AML-193 (cell line): ENCODE measurements at places on chromosomes 6 and 20.

GRCh38 chr20:62921119-62921687 is 5.1 kb downstream of the DIDO1 start:
- DNase-seq, result peak; percentile 30

- DNase-seq, result no peak
Measured at GRCh38 chr6:86193821-86194220, 551.1 kb upstream of the SYNCRIP start.

- DNase-seq, result no peak
Measured at GRCh38 chr6:11970114-11970513, 42.0 kb upstream of the HIVEP1 start.

- no peak for DNase-seq
Measured at GRCh38 chr6:6678811-6679210, 90.3 kb downstream of the LY86 start.

- no peak for DNase-seq
Measured at GRCh38 chr20:2564406-2564805, 28.0 kb downstream of the TMC2 start.

DNA sequence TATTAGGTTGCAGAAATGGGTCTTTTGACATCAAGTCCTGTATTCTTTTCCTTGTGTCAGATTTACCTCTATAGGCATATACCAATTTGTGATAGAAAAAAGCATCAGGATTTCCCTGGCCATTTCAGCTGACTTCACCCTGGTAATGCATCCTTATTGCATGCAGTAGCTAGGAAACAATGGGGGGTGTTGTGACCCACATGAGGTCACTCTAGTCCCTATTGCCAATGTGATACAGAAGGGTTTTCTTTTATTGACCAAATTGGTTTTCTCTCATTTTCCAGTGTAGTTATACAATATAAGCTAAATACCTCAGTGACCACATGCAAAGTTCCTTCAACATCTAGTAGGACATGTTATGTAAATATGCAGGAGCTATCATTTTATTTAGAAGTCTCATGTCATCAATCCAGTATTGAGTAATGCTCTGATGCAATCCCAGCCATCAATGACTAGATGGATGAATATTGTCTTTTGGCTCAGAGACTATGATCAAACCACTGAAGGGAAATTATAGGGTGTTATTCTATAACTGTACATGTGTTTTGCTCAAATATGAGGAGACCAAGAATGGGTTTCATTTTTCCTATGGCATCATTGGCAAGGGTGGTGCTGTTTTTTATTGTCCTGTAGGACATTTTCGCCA is 177.7 kb downstream of the KLHL32 start:
- DNase-seq, result no peak

DNA sequence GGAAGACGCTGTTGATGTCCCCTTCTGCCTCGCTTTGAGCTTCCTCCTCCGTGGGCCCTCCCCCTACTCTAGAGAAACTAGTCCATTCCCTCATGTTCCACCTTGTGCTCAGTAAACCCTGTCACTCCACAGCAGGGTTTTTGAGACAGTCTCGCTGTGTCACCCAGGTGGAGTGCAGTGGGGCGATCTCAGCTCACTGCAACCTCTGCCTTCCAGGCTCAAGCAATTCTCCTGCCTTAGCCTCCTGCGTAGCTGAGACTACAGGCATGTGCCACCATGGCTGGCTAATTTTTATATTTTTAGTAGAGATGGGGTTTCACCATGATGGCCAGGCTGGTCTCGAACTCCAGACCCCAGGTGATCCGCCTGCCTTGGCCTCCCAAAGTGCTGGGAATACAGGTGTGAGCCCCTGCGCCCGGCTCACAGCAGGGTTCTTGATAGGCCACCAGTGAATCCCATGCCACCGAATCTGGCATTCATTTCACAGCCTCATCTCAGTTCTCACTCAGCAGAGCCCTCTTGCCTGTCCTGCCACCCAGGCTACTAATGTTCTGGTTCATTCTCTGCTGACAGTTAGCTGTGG is 36.0 kb downstream of the PANK2 start:
- DNase-seq, result no peak

DNA sequence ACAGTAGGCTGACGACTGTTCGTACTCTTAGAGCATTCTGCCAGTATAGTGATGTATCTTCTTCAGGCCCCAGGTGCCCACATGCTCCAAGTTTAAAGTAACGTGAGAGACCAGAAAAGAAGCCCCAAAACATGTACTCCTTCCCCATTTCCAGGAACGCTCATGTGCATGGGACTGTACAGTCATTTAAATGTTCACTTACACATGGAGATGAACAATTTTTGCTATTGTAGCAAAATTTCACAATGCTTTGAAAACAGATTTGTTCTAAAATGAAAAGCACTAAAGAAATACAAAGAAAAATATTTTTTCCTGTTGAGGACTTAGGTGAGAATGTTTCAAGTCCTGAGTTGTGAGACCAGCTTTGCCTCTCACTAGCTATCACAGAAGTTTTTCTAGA is 269.3 kb upstream of the PRDM1 start:
- no peak for DNase-seq

GRCh38 chr20:58650181-58650775 is 805 bp upstream of the STX16 start:
- DNase-seq, result no peak

GRCh38 chr6:43962458-43962857 is 164.8 kb downstream of the MRPL14 start:
- DNase-seq, result no peak

- no peak for DNase-seq
Measured at GRCh38 chr6:89985751-89986493, 91.7 kb downstream of the GJA10 start.

GRCh38 chr6:138245751-138246150 is 27.5 kb upstream of the PBOV1 start:
- DNase-seq, result no peak

DNA sequence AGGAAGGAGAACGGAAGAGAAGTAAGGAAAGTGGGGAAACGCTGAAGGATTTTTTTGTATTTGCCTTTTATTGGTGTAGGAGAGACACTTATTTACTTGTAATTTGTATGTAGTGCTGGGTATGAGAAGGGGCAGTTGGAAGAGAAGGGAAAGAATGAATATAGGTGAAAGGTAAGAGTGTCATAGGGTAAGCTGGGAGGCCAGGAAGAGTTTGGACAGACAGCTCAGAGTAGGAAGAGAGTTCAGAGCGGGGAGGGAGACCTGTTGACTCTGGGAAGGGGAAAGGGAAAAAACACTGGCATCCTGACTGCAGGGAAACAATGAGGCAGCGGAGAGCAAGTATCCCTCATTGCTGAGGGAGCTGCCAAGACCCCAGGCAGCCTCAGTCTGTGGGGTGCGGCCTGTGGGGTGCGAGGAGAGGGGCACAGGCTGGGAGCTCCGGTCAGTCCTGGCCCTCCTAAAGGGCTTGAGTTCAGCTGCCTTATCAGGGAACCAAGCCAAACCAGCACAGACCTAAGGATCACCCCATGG is 3.1 kb downstream of the TRAF3IP2 start:
- no peak for DNase-seq

GRCh38 chr20:48626938-48627736 is 200.7 kb downstream of the PREX1 start:
- DNase-seq, result no peak

DNA sequence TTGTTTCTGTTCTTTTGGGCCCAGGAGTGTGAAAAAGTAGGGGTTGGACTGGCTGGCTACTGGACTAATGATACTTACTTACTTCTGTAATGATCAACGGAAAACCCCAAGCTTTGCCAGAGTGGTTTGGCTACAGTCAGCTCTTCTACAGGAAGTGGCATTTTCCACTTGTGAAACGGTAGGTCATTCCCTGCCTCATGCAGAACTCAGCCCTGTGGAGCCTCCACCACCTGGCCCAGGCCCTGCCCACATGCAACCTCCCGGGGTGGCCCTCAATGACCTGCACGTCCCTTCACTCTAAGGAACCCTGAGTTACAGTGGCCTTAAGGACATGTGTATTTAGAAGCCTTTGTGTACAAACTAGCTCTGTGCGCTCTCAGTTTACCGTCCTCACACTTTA is 140.4 kb downstream of the DTNBP1 start:
- DNase-seq, result no peak

- no peak for DNase-seq
Measured at GRCh38 chr6:108242721-108243120, 18.1 kb downstream of the SNX3 start.

DNA sequence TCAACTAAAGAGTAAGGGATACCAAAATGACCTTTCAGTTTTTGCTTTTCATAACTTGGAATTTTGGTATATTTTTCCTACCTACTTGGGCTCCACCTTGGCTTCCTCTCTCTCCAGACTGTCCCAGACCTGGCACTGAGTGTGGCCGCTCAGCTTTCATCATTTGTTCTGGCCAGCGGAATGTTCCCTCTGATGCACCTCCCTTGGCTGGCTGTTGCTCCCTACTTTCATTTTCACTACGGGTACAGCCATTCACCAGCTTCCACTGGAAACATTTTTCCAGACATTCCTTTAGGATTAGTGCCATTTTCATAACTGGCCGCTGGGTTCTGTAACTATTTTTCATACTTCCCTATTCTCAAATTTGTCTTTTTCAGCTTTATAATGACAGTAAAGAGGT is 487.4 kb downstream of the TENT5A start:
- DNase-seq, result no peak

GRCh38 chr6:161135695-161136591 is 137.9 kb downstream of the AGPAT4 start:
- no peak for DNase-seq

- DNase-seq, result no peak
Measured at GRCh38 chr20:43532416-43533055, 25.0 kb downstream of the L3MBTL1 start.

DNA sequence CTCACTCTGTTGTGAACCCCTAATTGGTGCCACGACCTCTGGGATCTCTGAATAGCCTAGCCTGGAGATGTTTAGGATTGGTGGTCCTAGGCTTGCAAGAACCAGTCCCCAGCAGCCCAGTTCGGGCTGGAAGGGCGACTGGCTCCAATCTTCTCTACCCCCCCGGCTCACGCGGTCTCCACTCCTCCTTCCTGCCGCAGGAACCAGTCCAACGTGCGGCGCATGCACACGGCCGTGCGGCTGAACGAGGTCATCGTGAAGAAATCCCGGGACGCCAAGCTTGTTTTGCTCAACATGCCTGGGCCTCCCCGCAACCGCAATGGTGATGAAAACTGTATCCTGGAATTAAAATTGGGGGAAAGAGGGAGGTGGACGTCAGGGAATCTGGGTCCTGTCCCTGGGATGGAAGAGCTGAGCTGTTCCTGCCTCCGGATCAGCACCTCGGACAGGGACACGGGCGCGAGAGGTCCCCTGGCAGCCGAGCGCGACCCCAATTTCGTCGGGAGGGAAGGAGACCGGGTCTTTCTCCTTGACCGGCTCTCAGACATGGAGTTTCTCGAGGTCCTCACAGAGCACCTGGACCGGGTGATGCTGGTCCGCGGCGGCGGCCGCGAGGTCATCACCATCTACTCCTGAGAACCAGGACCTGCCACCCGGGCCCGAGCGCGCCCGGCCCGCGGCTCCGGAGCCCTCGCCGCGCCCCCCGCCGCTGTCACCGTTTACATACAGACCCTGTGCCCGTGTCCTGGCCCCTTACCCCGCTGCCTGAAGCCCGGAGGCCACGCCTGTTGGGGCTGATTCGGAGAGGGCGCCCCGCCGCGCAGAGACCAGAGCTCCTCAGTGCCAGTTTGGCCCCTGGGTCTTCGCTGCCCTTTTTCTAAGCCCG is 28.2 kb downstream of the SLC12A5 start:
- no peak for DNase-seq

DNA sequence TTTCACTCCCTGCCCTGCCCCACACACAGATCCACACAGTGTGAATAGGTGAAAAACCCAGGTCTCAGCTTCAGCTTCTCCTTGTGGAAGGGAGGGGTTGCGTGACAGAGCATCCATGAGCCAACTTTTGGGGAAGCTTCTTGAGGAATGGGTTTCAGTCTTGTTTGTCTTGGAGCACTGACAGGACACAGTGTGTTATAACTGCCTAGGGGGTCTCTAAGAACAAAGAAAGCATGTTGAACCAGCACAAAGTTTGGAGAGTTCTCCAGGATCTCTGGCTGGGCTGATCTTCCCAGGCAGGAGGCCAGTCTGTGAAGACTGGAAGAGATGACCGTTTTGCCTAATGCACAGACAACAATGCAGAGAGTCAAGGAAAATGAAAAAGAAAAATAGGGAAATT is 164.5 kb downstream of the COL12A1 start:
- no peak for DNase-seq

DNA sequence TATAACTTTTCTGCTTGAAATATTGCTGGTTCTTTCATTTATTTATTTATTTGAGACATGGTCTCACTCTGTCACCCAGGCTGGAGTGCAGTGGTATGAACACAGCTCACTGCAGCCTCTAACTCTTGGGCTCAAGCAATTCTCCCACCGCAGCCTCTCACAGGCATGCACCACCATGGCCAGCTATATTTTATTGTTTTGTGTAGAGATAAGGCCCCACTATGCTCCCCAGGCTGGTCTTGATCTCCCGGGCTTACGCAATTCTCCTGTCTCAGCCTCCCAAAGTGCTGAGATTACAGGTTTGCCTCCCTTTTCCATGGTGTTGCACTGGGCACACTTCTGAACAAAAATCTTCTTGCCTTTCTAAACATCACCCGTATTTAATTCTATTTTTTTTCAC is 39.1 kb upstream of the RNGTT start:
- no peak for DNase-seq

GRCh38 chr6:137049095-137049494 is 4.3 kb upstream of the IL20RA start:
- DNase-seq, result no peak

- DNase-seq, result no peak
Measured at GRCh38 chr6:66731310-66731709, 1024.3 kb upstream of the EYS start.

DNA sequence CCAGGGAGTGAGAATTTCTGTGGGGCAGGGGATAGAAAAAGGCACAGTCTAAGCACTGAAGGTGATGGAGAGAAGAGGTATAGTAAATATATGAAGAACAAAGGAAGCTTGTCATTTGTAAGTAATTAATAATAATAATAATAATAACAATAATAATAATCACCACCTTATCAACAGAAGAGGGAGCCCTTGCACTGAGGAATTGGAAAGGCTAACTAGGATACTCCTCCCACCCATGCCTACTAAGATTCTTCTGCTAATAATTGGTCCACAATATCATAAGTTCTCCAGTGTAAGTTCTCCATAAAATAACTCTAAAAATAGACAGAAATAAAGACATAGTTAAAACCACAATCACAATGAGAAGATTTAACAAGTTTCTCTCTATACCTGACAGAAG is 912 bp upstream of the OR12D3 start:
- peak; percentile 6 for DNase-seq

- no peak for DNase-seq
Measured at GRCh38 chr6:105641504-105641903, 238.6 kb upstream of the PREP start.
